ENCODE measurements at places on chromosomes 5 and 9.

DNA sequence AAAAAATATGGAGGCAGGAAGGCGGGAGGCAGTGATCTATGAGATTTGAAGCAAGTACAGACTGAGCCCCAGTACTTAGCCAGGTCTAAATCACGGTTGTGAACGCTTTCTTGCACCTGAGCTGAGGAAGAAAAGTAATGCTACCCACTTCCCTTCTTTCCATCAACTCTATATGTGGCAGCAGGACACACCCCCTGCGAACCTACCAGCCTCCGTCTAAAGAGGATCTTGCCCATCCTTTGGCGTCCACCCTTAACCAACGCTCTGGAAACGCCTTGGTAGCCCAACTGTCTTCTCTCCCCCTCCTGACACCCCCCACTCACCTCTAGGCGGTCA, 545 bp downstream of the HMGCS1 start:
- no peak for DNase-seq

GRCh38 chr9:93260263-93261066, 76.5 kb downstream of the WNK2 start:
- DNase-seq: no peak

GRCh38 chr5:167999182-167999581, 292.3 kb upstream of the WWC1 start:
- DNase-seq: no peak

GRCh38 chr9:34995670-34996060, 6.1 kb downstream of the DNAJB5 start:
- DNase-seq: no peak

- no peak for DNase-seq
Observed at GRCh38 chr5:51621156-51621555, 237.9 kb downstream of the ISL1 start.

DNA sequence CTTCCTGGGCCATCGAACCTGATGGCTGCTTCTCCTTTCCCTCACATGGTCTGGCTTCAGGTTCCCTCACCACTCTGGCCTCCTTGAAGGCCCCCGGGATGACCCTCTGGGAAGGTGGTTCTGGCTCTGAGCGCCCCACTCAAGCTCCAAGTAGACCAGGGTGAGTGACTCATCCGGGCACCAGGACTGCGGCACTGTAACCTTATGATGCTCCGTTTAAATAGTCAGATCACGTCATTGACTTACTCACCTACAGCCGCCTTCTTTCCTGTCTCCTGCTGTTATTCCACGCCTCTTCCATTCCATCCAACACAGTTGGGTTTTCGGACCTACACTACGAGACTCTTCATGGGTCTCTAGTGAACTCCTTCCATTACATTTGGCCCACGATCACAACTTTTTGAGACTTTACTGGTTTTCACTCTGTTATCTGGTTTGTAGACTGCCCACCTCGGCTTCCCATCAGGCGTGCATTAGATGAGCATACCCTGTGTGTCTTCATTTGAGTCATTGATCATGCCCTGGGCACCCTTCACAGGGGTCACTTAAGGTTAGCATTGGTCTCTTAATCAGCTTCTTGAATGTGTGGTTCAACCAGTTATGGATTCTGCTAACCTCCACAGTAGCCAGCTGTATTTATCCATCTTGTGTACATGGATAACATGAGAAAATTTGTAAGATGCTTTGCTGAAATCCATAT, 138.8 kb upstream of the LMX1B start:
- no peak for DNase-seq

DNA sequence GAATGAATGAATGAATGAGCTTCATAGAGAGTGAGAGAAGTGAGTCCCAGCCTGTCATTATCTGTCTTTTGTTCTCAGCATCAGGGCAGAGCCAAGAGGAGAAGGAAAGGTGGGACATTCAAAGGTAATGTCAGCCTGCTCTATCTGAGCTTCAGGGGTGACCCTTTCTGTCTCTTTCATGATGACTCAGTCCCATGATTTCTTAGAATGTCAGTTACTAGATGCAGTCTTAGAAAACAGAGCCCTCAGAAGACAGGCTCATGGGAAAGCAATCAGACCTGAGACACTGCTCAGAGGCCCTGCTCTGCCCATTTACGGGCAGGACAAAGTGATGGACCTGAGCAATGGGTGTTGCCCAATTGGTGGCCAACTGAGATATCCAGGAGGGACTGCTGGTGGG, 1.1 kb downstream of the SPATA31D1 start:
- no peak for DNase-seq

- no peak for DNase-seq
Observed at GRCh38 chr5:59792983-59793585, 100.4 kb downstream of the PDE4D start.

- DNase-seq: peak; percentile 56
Observed at GRCh38 chr9:91775011-91775707, 174.9 kb downstream of the ROR2 start.

DNA sequence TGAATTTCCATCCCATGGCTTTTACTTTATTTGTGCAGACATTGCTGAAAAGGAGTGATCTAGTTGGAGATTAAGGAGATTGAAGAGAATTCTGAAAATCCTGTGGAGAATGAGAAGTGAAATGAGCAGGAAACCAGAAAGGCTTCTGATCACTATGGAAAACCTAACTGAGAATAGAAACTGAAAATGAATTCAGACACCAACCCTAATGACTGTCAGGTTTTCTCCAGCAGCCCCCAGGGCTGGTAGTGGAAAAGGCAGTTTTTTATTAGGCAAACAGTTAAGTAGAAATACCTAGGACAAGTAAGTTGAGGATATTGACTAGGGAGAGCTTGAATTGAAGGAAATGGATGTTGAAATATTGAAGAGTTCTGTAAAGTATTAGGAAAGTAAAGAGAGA, 14.7 kb upstream of the ARRDC3 start:
- DNase-seq: no peak

DNA sequence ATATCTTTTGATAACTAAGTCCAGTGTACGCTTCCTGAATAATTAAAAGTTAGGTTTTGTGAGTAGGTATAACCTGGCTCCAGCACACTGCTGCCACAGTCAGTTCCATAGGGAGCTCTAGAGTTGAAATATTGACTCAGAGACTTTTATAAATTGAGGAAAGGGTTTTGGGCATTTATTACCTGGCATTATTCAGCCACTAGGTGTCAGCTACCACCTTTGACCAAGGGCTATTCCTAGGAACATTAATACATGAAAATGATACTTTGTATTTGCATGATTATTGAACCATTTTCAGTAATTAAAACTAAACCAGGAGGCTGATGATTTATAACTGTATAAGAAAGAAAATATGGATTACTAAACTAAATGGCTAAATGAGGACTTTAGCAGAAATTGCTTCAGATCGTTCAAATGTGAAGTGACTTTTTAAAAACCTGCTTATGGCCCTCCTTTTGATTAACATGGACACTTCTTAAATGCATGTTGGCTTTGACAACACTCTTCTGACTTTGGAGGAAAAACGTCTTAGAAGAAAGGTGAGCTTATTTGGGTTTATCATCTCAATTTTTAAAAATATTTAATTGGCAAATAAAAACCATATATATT, 83.0 kb downstream of the SMC2 start:
- no peak for DNase-seq

- no peak for DNase-seq
Observed at GRCh38 chr5:108467563-108467962, 85.7 kb upstream of the FBXL17 start.

GRCh38 chr5:1755321-1755949, 44.2 kb downstream of the MRPL36 start:
- no peak for DNase-seq

DNA sequence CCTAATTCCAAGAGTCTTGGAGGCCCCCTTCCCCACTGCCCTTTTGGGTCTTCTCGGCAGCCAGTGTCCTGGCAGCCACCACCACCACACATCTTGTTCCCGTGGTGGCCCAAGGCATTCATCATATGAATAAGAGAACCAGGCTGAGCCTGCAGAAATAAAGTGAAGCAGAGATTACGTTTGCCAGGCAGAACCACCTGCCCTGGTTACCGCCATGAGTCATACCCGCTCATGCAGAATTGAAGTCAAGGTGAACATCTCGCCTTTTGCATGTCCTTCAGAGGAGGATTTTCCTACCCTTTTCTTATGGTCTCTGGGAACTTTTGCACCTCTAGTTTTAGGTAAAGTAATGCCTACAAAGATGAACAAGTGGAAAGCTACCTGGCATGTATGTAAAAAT, 119.5 kb upstream of the LMX1B start:
- DNase-seq: no peak

- DNase-seq: no peak
Observed at GRCh38 chr9:127793093-127793708, 7.4 kb downstream of the CDK9 start.

DNA sequence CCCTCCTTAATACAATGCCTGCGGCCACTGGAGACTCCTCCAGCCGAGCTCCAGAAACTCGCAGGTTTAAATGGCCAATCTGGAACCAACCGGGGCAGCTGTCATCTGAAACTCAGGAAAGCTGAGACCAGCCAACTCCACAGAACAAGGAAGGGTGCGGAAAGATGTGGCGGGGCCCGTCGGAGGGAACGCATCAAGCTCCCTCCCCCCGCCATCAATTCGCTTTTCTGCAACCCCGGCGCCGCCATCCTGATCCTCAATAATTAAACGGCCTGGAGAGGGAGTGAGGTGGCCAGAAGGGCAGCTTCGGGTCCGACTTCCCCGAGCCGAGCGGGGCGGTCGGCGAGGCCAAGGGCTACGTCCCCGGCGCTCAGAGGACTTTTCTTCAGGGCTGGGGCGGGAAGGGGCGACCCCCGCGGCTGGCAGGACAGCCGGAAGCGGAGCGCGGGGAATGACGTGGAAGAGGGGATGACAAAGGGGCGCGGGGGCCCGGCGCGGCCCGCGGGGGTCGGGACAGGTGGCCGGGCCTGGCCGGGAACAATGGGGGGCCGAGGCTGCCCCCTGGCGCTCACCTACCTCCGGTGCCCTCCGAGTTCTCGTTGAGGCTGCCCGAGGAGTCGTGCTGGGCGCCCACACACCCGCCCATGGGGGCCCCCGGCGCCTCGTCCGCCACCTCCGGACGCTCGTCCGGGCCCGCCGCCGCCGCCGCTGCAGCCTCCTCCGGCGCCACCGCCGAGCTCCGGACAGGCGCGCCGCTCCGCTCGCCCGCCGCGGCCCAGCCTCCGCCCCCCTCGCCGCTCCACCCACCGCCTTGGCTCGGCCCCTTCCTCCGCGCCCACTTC, at the start of gene UBTD2:
TSS of gene UBTD2 (minus strand) at position 745 of the 842 bp plus-strand sequence. CDS start at position 646, 99 bp downstream.
- DNase-seq: peak; percentile 72

DNA sequence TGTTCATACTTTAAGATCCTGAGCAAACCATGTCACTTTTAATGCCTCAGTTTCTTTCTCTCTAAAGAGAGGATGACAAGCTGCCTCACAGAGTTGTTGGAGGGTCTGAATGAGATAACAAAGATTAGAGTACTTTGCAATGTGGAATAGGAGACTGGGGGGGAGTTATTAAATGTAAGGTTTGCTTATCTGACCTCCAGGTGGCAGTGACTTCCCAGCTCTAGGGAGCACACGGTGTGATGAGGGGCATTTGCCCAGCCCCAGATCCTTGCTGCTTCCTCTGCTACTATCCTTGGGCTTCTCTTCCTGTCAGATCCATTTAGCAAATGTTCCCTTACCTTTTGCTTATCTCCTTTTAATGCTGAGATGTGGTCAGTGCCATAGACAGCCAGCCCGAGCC, 30.7 kb downstream of the ENHO start:
- DNase-seq: no peak

GRCh38 chr5:65946198-65946745, 19.9 kb downstream of the ERBIN start:
- DNase-seq: no peak

- DNase-seq: no peak
Observed at GRCh38 chr5:57370376-57370775, 112.2 kb downstream of the ACTBL2 start.

DNA sequence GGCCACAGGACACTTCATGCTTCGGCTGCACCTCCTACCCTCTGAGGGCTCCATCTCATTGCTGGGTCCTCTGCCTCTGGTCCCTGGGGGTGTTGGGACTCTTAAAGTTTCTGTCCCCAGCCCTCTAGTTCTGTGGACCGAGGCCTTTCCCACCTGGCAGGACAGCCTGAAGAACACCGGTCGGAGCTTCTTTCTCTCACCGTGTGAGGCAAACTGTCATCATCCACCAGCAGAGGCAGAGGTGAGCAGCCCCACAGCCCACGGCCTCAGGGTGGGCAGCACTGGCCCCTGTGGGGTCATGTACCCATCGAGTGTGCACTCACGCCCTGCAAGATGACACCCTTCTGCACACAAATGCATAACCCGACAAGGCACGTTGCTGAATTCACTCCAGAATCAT, 49.9 kb downstream of the IRX2 start:
- no peak for DNase-seq

DNA sequence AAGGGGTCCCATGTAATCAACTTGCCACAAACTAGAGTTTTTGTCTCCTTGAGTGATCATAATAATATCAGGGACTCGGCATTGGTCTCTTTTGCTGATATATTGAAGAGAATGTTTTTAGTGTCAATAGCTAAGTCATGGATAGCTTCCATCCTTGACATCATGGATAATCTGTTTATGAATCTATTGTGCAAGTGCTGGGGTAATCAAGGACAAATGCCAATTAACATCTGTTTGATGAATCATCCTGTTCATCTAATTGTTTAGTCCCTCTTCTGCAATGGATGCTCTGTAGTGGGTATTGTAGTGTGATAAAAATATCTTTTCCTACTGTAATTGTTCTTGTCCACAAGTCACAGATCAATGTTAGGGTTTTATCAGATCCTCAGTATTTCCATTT, 607.5 kb upstream of the SEMA6A start:
- DNase-seq: no peak

GRCh38 chr9:100759215-100759614, 181.3 kb downstream of the CAVIN4 start:
- no peak for DNase-seq

DNA sequence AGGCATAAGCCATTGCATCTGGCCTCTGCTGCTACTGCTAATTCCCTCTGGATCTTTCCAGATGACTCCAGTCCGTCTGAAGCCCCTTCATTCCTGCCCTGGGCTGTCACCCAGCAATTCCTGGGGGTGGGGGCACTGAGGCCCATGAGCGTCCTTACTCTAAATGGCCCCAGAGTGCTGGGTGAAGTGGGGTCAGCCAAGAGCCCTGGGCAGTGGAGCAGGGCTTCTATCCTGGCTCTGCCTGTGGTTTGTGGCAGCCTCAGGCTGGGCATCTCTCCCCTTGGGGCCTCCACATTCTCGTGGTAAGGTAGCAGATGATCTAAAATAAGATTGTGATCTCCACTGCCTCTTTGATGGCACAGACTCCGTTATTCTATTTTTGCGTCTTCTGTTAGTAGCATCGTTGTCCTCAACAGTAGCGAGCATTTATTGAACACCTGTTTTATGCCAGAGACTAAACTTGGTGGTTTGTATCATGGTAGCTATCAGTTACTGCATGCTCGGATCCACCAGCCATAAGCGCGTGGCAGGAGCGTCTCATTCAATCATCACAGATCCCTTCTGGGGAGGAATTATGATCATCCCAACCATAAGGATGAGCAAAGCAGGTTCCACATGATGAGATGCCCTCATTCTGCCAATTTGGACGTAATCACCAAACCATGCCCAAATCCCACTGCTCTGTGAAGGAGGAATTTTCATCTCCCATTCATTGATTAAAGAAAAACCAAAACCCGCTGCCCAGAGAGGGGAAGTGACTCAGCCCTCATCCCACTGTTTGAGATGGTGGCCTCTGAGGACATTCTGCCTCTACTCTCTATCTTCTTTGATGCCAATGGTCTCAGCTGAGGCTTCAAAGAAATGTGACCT, 21.9 kb upstream of the DUSP1 start:
- no peak for DNase-seq
